ENCODE measurements at places on chromosomes 7 and 10.

GRCh38 chr10:92714152-92714845 is 24.5 kb downstream of the HHEX start:
- no peak for DNase-seq

DNA sequence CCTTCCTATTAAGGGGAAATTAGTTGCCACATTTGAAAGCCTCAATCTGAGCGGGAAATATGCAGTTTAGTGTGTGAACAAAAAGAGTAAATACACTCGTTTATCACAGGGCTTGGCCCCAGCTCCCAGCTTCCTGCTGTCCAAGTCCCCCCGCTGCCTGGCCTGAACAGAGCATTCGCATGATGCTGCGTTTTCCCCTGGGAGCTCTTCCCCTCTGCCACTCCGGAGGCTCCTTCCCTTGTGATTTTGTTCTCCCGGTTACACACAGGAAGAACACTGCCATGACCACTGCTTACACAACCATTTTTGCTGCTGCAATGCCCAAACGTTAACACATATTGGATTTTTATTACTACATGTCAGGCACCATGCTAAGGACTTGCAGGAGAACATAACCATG is 120.7 kb upstream of the ADARB2 start:
- no peak for DNase-seq

- no peak for DNase-seq
Measured at GRCh38 chr10:130487566-130487965, 351.4 kb downstream of the GLRX3 start.

- DNase-seq = no peak
Measured at GRCh38 chr10:77575271-77576006, 62.2 kb downstream of the KCNMA1 start.

DNA sequence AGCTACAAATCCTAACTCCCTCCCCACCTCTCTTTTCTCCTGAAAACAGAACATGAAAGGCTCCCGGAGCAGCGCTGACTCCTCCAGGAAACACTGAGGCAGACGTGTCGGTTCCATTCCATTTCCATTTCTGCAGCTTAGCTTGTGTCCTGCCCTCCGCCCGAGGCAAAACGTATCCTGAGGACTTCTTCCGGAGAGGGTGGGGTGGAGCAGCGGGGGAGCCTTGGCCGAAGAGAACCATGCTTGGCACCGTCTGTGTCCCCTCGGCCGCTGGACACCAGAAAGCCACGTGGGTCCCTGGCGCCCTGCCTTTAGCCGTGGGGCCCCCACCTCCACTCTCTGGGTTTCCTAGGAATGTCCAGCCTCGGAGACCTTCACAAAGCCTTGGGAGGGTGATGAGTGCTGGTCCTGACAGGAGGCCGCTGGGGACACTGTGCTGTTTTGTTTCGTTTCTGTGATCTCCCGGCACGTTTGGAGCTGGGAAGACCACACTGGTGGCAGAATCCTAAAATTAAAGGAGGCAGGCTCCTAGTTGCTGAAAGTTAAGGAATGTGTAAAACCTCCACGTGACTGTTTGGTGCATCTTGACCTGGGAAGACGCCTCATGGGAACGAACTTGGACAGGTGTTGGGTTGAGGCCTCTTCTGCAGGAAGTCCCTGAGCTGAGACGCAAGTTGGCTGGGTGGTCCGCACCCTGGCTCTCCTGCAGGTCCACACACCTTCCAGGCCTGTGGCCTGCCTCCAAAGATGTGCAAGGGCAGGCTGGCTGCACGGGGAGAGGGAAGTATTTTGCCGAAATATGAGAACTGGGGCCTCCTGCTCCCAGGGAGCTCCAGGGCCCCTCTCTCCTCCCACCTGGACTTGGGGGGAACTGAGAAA is 30.4 kb downstream of the PFKFB3 start:
- DNase-seq = no peak

GRCh38 chr10:112243713-112244112 is 39.5 kb upstream of the TECTB start:
- no peak for DNase-seq

GRCh38 chr10:123945325-123945920 is 53.8 kb upstream of the CPXM2 start:
- DNase-seq = no peak
